ENCODE measurements at places on chromosomes 4 and X. TPM values are rescaled to one million over a fixed set of nuclear protein-coding genes. Genes with fewer than 3 reads are reported as not detected.

Gene DTHD1
- total RNA-seq, result not detected

Gene NHSL2
- total RNA-seq, result 10.8 TPM

Gene ATRX
- 115 TPM for total RNA-seq

Gene SLC10A3
- 7.8 TPM for total RNA-seq

Gene CPLX1
- total RNA-seq, result 2.5 TPM

Gene MAGEA12
- total RNA-seq, result not detected

Gene MAD2L1
- 94.5 TPM for total RNA-seq

Gene PCDH19
- total RNA-seq, result 33.3 TPM

DNA sequence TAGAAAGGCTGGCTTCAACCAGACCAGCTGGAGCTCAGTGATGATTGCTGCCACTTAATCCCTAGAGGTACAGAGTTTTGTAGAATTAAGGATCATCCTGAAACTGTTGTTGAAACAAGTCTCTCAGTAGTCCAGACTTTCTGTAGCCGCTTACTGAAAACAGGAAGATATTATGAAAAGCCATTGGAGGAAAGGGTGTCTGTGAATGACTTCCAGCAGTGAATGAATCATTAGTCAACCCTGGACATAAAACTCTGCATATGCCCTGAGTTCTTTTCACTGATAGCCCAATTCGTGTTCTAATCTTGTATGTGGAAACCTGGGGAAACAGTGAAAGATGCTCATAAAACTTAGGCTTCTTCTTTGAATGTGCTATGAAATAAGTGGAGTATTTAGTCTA lies 14.8 kb downstream of the HOPX start:
- H3K4me1 ChIP-seq, result no peaks in the 10 kb centered on the region
- peaks cover 49% of the 10 kb centered on the region for H3K27me3 ChIP-seq
- no peak overlapping the region for H3K4me3 ChIP-seq
- H3K27ac ChIP-seq, result no peak overlapping the region
- DNase-seq, result no peak

DNA sequence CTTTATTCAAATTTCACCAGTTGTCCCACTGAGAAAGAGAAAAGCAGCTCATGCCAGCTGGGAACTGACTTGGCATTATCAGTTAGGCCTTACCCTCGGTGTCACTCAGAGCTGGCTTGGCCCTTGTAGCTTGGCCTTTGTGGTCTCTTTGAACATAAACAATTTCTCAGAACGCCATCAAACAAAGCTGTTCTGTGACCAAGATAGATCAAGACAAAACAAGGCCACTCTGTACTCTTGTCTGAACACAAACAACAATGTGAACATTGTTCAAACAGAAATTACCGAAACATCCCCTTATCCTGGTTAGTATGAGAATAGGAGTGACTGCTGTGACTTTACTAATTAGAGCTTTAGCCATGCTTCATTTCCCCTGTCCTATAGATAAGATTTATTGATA lies 57.2 kb downstream of the DIPK2B start:
- H3K4me3 ChIP-seq, result peak overlapping the region; percentile 55
- peak overlapping the region; percentile 78 for H3K27ac ChIP-seq
- no peak for DNase-seq
- peaks cover 12% of the 10 kb centered on the region for H3K4me1 ChIP-seq
- peaks cover 3% of the 10 kb centered on the region for H3K36me3 ChIP-seq
- no peaks in the 10 kb centered on the region for H3K27me3 ChIP-seq

- H3K36me3 ChIP-seq, result peaks cover 9% of the 10 kb centered on the region
- H3K27me3 ChIP-seq, result no peaks in the 10 kb centered on the region
- no peak overlapping the region for H3K27ac ChIP-seq
- H3K4me1 ChIP-seq, result peaks cover 6% of the 10 kb centered on the region
Observed at GRCh38 chrX:15882704-15883539, 28.3 kb upstream of the AP1S2 start.

DNA sequence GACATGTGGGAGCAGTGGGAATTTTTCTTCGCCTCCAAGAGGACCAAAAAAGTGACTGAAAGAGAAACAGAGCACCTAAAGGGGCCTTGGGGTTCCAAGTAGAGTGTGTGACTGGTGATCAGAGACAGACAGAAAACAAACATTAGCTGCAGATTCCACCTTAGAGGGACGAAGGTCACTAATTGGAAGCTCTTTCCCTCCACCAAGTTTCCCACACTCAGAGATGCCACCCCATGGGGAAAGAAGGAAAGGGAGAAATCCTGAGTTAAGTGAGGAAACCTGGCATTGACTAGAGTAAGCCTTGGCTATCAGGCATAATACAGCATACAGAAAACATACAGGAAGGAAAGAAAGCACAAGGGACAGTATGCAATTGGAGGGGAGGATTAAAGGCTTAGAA lies 90.9 kb downstream of the HNRNPD start:
- H3K27me3 ChIP-seq, result peaks cover 56% of the 10 kb centered on the region
- peaks cover 11% of the 10 kb centered on the region for H3K4me1 ChIP-seq
- H3K4me3 ChIP-seq, result peak overlapping the region; percentile 29
- no peak overlapping the region for H3K27ac ChIP-seq
- no peaks in the 10 kb centered on the region for H3K36me3 ChIP-seq
- no peak for DNase-seq

GRCh38 chrX:55111578-55112254 lies 22.9 kb downstream of the PAGE2 start:
- no peak overlapping the region for H3K4me3 ChIP-seq
- peaks cover 12% of the 10 kb centered on the region for H3K4me1 ChIP-seq
- DNase-seq, result no peak
- no peaks in the 10 kb centered on the region for H3K36me3 ChIP-seq
- no peaks in the 10 kb centered on the region for H3K27me3 ChIP-seq

GRCh38 chr4:165325732-165326512 lies 1.5 kb upstream of the MSMO1 start:
- no peak for DNase-seq
- H3K4me1 ChIP-seq, result peaks cover 23% of the 10 kb centered on the region
- H3K4me3 ChIP-seq, result no peak overlapping the region
- H3K27ac ChIP-seq, result peak overlapping the region; percentile 45

DNA sequence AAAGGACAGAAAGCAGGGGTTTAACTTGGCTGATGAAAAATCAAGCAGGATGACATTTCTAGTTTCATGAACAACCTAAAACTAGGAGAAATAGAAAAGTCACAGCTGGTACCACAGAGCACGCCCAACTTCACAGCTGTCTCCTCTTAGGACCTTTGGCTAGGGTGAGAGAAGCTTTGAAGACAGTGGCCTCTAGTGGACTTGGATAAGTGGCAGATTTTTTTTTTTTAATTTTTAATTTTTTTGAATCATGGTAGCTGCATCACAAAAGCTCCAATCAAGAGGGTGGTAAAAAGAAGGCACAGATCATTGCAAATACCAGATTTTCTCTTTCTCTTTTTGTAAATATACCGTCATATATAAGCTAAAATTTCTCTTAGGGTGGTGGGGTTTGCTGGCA lies 20.2 kb upstream of the MAP3K15 start:
- H3K36me3 ChIP-seq, result peaks cover 3% of the 10 kb centered on the region
- peaks cover 6% of the 10 kb centered on the region for H3K4me1 ChIP-seq
- H3K27me3 ChIP-seq, result no peaks in the 10 kb centered on the region
- H3K4me3 ChIP-seq, result no peak overlapping the region
- no peak for DNase-seq

GRCh38 chr4:10201381-10202223 lies 85.0 kb upstream of the WDR1 start:
- H3K36me3 ChIP-seq, result no peaks in the 10 kb centered on the region
- DNase-seq, result no peak
- H3K27ac ChIP-seq, result no peak overlapping the region
- peaks cover 13% of the 10 kb centered on the region for H3K27me3 ChIP-seq

- no peaks in the 10 kb centered on the region for H3K27me3 ChIP-seq
- H3K4me3 ChIP-seq, result no peak overlapping the region
- H3K27ac ChIP-seq, result no peak overlapping the region
- H3K4me1 ChIP-seq, result peaks cover 33% of the 10 kb centered on the region
- DNase-seq, result no peak
- H3K36me3 ChIP-seq, result no peaks in the 10 kb centered on the region
Observed at GRCh38 chr4:90078440-90078839, 48.8 kb upstream of the CCSER1 start.

GRCh38 chr4:168633064-168633463 lies 136.2 kb downstream of the PALLD start:
- no peaks in the 10 kb centered on the region for H3K27me3 ChIP-seq
- DNase-seq, result no peak
- H3K36me3 ChIP-seq, result no peaks in the 10 kb centered on the region
- no peak overlapping the region for H3K27ac ChIP-seq

GRCh38 chr4:74635074-74635473 lies 159.2 kb downstream of the BTC start:
- H3K27ac ChIP-seq, result no peak overlapping the region
- no peaks in the 10 kb centered on the region for H3K27me3 ChIP-seq
- H3K4me3 ChIP-seq, result no peak overlapping the region
- no peaks in the 10 kb centered on the region for H3K4me1 ChIP-seq

- H3K27me3 ChIP-seq, result no peaks in the 10 kb centered on the region
- peaks cover 47% of the 10 kb centered on the region for H3K4me1 ChIP-seq
- H3K36me3 ChIP-seq, result peaks cover 12% of the 10 kb centered on the region
- peak overlapping the region; percentile 46 for H3K4me3 ChIP-seq
Observed at GRCh38 chr4:168849030-168849675, 160.9 kb downstream of the CBR4 start.

GRCh38 chr4:1515763-1516162 lies 109.5 kb upstream of the NKX1-1 start:
- peaks cover 4% of the 10 kb centered on the region for H3K4me1 ChIP-seq
- H3K36me3 ChIP-seq, result no peaks in the 10 kb centered on the region
- H3K4me3 ChIP-seq, result no peak overlapping the region
- H3K27me3 ChIP-seq, result peaks cover 2% of the 10 kb centered on the region
- H3K27ac ChIP-seq, result no peak overlapping the region

- no peak overlapping the region for H3K4me3 ChIP-seq
- H3K27ac ChIP-seq, result no peak overlapping the region
- no peaks in the 10 kb centered on the region for H3K4me1 ChIP-seq
Observed at GRCh38 chr4:20124317-20125026, 127.2 kb upstream of the SLIT2 start.

DNA sequence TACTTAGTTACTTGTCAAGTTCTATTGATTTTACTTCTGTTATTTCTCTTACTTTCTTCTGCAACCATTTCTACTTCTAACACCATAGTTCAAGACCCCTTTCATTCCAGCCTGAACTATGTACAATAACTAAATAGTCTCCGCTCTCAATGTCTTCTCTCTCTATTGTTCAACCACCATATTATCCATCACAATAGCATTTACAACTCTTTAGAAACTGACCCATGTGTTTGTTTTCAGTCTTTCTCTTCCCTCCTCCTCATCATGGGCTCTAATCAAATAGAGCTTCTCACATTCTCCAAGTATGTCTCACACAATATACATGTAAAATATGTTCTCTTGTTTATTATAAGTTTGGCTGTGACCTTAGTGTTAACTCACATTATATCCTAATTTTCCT lies 143.6 kb downstream of the ZAR1 start:
- no peaks in the 10 kb centered on the region for H3K27me3 ChIP-seq
- DNase-seq, result no peak
- no peak overlapping the region for H3K4me3 ChIP-seq
- H3K4me1 ChIP-seq, result no peaks in the 10 kb centered on the region

GRCh38 chr4:112266823-112267222 lies 18.9 kb downstream of the TIFA start:
- H3K27ac ChIP-seq, result no peak overlapping the region
- H3K36me3 ChIP-seq, result peaks cover 16% of the 10 kb centered on the region

GRCh38 chr4:23747281-23747735 lies 142.5 kb downstream of the PPARGC1A start:
- H3K36me3 ChIP-seq, result no peaks in the 10 kb centered on the region
- no peaks in the 10 kb centered on the region for H3K4me1 ChIP-seq

DNA sequence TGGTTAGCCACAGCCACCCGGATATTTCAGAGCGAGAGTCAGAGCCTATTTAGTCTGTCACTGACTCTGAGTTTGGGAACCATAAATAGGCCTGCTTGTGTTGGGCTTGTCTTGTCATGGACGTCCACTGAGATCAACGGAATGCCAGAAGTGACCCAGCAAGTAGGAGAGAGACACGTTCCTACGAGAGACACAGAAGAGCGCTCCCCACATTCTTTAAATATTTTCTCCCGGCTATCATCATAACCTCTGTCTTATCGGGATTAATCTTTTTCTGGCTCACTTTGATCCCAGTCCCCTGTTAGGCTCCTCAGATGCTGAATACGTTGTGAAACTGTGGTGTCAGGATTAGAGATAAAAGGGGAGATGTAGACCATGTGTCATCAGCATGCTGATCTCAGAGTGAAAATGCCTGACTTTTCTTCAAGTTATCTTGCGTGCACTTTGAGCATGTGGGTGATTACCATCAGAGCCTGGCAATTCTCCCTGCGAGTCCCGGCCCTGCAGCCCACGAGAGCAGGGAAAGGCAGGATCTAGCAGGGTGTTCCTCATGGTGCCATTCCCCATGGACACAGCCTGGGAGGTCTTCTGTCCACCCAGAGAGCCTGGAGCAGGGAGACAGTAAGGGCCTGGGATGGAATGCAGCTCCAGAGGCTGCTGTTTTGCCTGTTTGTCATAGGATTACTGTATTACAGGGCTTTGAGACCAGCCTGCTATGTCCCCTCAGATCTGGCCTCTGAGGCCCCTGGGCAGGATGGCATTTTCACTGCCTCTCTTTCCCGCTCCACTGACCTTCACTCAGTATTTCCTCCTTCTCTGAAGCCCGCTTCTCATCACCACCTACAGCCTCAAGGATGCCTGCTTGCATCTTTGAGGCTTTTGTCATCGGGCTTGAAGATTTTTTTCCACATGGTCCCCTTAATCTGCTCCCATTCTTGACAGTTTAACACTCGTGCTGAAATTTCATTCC lies 2.8 kb upstream of the TENM3 start:
- peaks cover 7% of the 10 kb centered on the region for H3K36me3 ChIP-seq
- no peak overlapping the region for H3K4me3 ChIP-seq
- H3K27ac ChIP-seq, result peak overlapping the region; percentile 9
- DNase-seq, result no peak
- no peaks in the 10 kb centered on the region for H3K27me3 ChIP-seq
- H3K4me1 ChIP-seq, result peaks cover 30% of the 10 kb centered on the region

DNA sequence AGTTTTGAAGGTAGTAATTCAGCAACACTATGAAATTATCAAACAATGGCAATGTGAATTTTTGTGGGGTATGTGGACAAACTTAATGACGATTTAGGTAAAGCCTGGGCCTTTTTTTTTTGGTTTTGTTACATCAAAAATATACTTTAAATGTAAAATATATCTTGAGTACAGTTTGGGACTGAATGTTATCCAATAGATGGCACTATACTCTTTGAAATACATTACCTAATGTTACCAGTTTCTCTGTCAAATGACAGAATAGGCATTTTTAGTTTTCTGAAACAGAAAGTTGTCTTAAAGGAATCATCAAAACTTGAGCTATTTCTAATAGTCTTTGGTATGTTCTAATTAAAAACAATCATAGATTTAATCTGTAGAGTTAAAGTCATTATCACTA lies 1651.9 kb downstream of the C4orf33 start:
- H3K27me3 ChIP-seq, result no peaks in the 10 kb centered on the region
- no peak for DNase-seq
- no peak overlapping the region for H3K4me3 ChIP-seq
- no peaks in the 10 kb centered on the region for H3K4me1 ChIP-seq

DNA sequence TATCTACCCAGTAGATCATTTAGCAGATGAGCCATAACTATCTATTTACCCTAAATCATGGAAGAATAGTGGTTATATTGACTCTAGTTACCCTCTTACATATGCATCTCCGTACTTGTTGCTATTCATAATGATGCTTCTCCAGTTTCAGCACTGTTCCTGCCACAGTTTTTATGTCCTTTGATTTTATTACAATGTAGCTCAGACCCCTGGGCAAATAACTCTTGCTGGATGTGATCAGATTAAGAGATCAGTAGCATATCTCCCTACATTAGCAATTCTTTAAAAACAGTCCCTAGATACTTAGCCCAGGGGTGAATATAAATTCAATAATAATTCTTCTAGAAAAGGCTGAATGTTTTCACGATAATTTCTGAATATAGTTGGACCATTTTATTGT lies 696.5 kb downstream of the ADGRL3 start:
- no peak overlapping the region for H3K4me3 ChIP-seq
- H3K4me1 ChIP-seq, result peaks cover 9% of the 10 kb centered on the region
- peaks cover 8% of the 10 kb centered on the region for H3K36me3 ChIP-seq
- H3K27me3 ChIP-seq, result no peaks in the 10 kb centered on the region

Measured in neural crest cell (in vitro differentiated cells).